ENCODE measurements at places on chromosomes 3 and 15.

DNA sequence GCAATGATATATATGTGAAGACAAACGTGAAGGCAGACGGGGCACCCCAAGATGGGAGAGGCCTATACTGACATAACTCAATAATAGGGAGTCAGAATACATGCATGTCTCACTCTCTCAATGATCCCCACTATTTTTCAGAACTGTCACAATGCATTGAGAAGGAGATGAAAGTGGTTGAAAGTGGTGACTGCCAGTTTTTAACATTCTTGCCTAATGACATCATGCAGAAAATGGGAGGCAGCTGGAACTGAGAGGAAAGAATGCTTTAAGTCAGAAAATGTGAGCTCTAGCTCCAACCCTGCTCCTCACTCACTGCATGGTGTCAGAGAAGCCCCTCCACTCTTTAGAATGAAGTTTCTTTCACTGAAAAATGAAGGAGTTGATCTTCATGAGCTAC, 55.3 kb upstream of the P2RY1 start:
- no peak for DNase-seq

- DNase-seq, result no peak
Measured at GRCh38 chr15:57393061-57393460, 16.8 kb downstream of the CGNL1 start.

- no peak for DNase-seq
Measured at GRCh38 chr3:196246612-196247308, 30.4 kb downstream of the SLC51A start.

- no peak for DNase-seq
Measured at GRCh38 chr15:72934921-72935320, 117.3 kb upstream of the NEO1 start.

DNA sequence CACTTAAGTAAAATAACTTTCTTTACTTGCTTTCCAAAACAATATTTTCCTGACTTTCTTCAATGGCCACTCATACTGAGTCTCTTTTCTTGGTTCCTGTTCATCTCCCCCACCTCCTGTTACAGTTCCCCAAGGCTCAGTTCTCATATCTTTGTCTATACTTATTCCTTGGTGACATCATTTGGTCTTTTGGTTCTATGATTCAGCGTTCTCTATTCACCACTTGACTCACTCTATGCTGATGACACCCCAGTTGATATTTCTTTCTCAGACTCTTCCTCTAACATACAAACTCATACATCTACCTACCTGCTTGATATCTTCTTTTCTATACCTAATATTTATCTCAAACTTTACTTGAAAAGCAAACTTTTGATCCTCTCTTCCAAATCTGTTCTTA, 85.0 kb upstream of the P3H2 start:
- no peak for DNase-seq

DNA sequence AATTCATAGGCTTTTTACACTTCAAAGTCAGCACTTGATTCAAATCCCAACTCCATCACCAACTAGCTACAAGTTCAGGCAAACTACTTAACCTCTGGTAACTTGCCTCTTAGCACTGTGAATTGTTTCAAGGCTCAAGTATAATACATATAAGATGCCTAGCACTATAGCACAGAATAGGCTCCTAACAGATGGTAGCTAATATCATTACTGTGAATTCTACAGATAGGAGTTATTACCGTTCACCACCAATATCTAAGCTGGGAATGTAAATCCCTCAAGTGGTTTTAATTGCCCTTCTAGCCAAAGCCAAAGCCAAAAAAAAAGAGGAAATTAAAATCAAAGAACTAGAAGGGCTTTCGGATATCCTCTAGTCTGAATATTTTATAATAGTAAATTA, 15.4 kb downstream of the DLG1 start:
- no peak for DNase-seq

GRCh38 chr3:8838234-8838633, 68.8 kb upstream of the OXTR start:
- DNase-seq, result no peak

DNA sequence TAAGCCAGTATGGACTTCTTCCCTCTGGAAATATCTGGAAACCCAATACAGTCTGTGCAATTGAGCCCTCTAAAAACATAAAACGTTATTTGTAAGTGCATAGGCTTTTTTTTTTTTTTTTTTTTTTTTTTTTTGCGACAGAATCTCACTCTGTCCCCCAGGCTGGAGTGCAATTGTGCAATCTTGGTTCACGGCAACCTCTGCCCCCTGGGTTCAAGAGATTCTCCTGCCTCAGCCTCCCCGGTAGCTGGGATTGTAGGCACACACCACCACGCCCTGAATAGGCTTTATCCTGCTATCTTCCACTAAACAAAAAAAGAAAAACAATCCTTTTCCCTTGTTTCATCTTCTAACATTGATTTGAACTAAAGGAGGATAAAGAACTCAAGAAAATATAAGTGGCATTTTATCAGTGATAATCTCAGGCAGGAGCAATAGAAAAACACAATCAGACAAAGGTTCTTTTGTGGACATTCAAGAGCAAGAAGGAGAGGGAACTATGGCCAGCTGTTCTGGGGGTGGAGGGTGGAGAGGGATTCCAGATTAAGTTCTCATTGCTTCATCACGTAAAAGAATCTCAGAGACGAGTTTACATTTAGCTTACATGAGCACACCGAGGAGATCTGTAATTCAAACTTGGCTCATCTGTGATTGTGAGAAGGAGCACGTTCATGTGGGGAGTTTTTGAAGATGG, 68.6 kb downstream of the ITGB5 start:
- DNase-seq, result no peak

DNA sequence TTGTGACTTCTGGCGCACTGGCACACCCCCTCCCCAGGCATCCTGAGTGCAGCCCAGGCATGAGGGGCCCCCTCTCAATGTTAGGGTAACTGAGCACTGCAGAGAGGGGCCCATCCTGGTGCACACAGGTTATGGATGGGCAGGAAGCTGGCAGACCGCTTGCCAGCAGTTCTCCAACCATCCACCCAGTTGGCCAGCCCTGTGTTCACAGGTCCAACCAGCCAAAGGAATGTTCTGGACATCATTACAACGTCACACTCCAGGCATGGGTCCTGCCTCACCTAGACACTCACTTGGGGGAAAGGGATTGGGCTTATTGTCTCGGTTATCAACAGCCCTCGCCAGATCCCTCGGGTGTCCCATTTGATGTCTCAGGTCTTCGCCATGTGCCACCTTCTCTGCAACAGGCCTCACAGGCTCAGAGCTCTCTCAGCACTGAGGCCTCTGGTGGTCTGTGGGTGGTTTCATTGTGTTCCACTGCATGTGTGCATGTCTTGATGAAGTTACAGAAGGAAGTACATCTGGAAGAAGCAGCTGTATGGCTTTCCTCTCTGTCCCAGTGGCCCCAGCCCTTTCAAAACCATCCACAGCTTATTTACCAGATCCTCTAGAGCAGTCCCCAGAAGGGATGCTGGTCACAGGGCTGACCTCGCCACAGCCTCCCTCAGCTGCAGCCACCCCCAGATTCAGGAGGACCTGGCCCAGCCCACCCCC, 23.7 kb downstream of the ADCY5 start:
- no peak for DNase-seq

DNA sequence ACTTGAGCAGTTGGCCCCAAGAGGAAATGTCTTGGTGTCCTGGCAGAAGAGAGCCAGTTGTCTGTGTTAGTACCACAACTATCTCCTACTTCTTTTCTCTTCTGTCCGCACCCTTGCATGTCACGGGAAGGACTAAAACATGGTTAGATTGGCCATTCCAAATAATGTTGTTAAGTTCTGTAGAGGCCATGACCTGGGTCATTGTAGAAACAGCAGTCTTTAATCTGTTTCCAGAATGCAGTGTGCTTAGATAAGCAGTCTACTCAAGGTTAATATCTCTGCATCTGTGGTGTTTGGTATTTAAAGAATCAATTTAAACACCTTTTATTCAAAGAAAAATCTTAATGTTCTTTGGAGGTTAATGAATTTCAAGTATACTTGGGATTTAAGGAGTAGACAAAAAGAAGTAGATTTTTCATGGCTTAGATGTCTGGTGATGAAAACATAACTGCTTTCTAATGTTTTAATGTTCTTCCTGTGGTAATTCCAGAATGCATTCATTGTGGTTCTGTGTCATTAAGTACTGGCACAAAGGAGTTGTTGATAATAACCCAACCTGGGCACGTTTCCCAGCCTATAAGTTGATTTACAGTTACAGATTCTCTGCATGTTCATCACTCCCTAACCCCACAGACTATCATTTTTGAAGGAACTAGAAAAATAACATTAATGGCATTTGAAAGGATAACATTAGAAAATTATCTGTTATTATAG, 58.9 kb downstream of the TMEM108 start:
- DNase-seq, result no peak

GRCh38 chr3:120566243-120566975, 29.7 kb upstream of the NDUFB4 start:
- no peak for DNase-seq

- no peak for DNase-seq
Measured at GRCh38 chr3:186180151-186180550, 71.3 kb upstream of the ETV5 start.

- no peak for DNase-seq
Measured at GRCh38 chr15:86877171-86877631, 797.5 kb downstream of the AGBL1 start.

DNA sequence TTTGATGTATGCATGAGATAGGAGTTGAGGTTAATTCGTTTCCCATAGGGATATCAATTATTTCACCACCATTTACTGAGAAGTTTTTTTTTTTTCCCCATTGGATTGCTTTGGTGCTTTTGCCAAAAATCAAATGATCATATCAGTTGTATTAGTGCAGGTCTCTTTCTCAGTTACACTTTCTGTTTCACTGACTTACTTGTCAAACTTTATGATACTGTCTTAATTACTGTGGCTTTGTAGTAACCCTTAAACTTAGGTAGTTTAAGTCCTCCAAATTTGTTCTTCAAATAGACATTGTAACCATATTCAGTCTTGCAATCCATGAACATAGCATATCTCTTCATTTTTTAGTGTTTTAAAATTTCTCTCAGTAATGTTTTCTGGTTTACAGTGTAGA, 259.9 kb upstream of the SLCO3A1 start:
- DNase-seq, result no peak

DNA sequence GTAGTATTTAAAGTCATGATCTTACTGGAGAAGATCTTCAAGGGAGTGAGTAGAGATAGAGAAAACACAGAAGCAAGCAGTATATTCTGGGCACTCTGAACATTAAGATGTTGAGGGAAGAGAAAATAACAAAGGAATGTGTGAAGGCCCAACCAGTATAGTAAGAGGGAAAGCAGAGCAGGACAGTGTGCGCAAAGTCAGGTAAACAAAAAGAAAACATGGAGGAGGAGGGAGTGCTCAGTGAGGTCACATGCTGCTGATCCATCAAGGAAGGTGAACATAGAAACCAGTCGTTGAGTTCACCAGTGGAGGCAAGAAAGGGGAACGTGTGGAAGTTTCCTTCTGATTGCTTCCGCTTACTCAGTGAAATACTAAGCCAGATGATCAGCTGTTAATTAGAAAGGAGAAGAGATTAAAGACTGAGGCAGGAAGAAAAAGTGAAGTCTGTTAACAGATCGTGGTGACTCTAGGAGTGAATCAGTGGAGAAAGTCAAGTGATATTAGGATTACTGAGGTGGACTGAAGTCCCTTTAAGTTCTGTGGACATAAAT, 47.2 kb downstream of the OPA1 start:
- no peak for DNase-seq

GRCh38 chr3:109631897-109632296, 294.6 kb upstream of the DPPA4 start:
- no peak for DNase-seq

- DNase-seq, result no peak
Measured at GRCh38 chr3:27559835-27560234, 75.7 kb upstream of the SLC4A7 start.

DNA sequence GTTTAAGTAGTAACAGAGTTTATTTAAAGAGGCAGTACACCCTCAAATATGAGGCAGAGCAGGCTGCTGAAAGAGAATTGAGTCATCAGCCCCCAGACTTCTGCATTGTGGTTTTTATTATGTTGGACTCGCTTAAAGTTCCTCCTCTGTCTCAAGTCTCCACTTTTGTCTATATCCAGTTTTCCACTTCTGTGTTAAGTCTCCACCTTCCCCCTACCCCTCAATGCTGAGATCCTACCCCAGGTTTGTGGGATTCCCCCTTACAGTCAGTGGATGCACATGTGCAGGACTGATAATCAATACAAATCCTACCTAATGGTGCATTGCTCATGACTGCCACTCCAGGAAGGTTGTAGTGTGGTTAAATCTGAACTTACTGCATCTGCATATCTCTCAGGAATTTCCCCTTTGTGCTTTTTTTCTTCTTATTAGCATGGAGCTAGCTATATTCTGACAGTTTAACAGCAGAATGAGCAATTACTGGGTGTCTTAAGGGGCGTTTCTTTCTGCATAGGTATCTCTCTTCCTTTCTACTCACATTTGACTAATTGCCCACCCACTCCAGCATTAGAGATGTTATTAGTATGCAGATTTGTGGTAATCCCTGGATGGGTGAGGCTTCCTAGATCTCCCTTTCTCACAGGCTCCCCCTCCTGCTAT, 11.9 kb upstream of the CD200R1L start:
- DNase-seq, result no peak

DNA sequence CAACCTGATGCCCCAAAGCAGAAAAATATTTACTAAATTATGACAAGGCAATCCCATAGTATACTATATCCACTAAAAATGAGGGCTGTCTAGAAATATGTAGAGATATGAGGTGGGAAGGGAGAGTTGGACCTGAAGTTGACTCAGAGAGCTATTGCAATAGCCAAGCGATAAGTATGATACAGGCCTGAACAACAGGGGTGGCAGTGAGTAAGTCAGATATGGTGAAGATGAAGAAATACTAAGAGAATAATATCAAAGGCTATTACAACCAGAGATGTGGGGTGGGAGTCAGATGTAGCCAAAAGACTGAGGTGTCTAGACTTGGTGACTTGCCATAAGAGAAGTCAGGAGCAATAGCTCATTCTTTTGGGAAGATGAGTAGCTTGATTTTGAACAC, 9.2 kb downstream of the HSPBAP1 start:
- no peak for DNase-seq

DNA sequence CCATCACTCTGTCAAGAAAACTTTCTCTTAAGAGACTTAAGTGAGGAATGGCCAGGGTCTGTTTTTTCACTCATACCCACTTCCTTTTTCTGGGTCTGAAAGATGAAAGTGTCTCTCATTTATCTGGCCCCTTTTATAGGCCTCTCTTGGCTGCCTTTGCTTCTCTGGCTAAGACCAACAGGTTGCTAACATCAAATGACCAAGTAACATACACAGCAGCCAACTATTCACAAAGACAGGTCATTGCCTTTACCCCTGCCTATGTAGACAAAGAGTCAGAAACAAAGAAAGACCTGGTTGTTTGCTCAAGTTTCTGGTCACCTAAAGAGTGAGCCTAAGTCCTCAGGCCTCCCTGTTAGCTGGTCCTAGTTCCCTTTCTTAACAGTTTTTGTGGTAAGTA, 24.0 kb upstream of the CSTA start:
- no peak for DNase-seq

DNA sequence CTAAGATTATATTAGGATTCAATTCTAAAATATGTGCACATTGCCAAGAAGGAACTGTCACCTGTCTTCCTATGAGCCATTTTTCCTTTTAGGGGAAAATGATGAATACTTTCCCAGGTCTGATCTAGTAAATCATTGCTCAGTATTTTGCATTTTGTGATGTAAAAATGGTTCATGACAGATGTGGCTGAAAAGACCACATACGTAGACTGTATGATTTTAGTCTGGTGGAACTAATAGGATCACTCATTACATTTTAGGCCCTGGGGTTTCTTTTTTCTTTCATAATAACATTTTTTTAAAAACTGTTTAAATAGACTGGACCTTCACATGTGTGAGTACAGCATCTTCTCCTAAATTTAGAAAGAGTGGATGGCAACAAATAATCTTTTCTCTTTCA, 201.7 kb upstream of the MLF1 start:
- no peak for DNase-seq

GRCh38 chr3:133589503-133589902, 16.0 kb downstream of the CDV3 start:
- DNase-seq, result no peak

All from right lobe of liver (tissue), 6 donors.